ENCODE measurements at places on chromosomes 11 and 22.

DNA sequence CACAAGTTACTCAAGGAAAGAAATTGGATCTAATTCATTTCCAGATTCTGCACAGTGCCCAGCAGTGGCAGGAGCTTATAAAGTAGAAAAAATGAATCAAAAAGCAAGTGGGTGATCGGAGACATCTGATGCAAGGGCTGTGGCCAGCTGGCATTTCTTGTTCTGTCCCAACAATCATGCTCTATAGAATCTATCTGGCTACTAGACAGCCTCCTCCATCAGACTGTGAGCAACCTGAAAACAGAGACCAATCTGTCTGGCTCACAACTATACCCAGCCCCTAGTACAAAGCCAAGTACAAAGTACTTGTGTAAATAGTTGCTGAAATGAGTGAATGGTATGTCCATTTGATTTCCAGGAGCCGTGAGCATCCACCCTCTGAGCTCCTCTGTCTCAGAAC, 11.4 kb downstream of the USH1C start:
- DNase-seq, result no peak

- DNase-seq, result no peak
Measured at GRCh38 chr11:128336203-128336602, 251.2 kb downstream of the ETS1 start.

- no peak for DNase-seq
Measured at GRCh38 chr11:128405714-128406662, 181.4 kb downstream of the ETS1 start.

GRCh38 chr11:69166218-69167115, 10.7 kb downstream of the SMIM38 start:
- DNase-seq, result no peak

DNA sequence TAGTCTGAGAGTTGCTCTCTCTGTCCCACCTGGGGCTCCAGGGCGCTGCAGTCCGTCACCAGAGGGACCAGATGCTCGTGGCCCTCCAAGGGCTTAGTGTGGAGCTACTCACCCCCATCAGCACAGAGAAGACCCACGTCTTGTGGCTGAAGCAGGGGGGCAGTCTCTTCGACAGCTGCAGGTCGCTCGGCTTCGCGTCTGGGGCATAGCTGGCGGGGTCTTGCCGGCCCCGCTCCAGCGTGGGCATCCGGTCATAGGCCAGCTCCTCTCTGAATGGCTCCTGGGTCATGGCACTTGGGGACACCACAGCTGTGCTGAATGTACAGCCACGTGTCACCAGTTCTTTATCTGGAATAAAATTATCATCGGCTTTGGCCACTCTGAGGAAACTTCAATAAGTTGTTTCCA, 608 bp downstream of the MLC1 start:
- no peak for DNase-seq

DNA sequence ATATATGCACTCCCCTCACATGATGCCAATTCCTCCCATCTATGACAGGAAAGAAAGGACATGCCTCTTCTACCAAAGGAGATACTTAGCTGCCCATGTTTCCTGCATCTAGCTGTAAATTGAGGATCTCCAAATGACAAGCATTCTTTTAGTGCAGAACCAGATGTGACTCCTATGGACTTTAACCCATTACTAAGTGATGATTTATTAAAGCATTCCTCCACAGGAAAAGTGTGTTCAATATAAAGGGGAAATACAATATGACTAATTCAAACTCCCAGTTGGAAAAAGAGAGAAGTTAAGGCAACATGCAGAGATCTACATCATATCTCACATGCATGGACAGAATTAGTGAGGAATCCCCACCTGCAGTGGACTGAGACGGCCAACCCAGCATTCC, 221.3 kb downstream of the FAM76B start:
- no peak for DNase-seq

DNA sequence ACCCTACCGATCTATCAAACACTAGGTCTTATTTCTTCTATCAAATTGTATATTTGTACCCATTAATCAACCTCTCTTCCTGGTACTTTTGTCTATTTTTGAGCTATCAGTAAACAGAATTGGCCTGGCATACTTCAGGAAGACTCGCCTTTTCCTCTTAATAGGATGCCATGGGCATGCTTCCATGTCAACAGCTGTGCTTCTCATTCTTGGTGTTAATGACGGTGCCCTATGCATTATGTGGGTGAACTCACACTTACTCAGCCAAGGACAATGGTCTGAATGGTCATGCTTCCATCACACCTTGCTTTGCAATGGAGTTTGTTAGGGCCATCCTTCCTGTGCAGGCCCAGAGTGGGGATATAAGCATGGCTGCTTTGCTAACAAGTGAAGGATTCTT, 521.8 kb downstream of the MIAT start:
- DNase-seq, result no peak

DNA sequence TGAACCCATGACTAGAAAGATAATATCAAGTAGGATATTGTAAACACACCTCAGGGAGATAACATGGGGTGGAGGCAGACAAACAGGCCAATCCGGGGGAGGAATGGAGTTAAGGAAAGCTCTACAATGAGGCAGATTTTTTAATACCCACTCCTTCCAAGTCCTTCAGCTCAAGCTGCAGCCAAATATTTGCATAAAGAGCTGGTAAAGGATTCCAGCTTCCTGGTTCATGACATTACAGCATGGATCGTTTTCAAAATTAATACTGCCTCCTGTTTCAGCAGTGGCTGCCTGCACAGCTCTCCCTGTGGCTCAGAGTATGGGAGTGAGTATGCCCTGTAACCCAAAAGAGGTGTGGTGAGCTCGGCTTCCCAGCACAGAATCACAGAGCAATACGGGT, 5.1 kb downstream of the POU2AF3 start:
- DNase-seq, result no peak

- no peak for DNase-seq
Measured at GRCh38 chr11:34303028-34303570, 54.7 kb downstream of the ABTB2 start.

DNA sequence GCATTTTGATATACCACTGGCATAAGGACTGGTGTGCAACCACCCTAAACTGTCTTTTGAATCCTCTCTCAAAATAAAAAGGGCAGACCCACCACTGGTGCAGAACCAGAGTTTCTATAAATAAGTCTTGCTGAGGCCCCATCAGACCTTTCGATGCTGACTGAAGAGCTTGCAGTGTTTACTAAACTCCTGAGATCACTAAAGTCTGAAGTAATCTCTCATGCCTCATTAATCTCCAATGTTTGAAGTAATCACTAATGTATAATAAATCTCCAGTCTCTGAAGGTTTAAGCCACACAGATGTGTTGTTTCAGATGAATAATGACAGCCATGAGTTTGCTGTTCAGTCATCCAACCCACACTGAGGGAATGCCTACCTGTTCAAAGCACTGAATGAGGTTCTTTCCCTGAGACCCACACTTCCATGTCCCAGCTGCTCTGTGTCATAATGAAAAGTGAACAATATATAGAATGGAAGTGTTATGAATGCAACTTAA, 50.6 kb upstream of the DEUP1 start:
- DNase-seq, result no peak

DNA sequence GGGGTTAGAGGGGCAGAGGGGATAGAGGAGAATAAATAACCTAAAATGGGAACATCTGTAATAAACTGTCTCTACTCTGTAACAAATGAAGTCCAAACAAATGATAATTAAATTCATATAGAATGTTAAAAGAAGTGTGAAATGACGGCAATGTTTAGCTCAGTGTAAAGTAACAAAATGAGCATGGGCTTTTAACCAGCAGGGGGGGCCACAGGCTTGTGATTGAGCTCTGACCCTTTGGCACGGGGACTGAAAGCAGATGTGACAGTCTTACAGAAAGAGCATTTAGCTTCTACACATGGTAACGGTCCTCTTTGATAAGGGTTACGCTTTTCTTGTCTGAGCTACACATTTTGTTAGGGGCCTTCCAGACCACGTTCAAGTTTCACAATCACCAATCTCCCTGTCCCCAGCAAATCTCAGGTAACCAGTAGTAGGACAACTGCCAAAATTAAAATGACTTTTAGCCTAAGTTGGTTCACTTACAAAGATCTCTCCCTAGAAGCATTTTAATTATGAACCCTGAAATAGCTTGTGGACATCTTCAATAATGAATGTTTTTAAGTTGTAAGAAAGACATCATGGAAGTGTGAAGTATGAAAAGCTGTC, 262.5 kb downstream of the DCDC1 start:
- no peak for DNase-seq

- no peak for DNase-seq
Measured at GRCh38 chr11:65661599-65662246, 993 bp downstream of the RELA start.

- no peak for DNase-seq
Measured at GRCh38 chr11:129724866-129725265, 90.8 kb upstream of the TMEM45B start.

DNA sequence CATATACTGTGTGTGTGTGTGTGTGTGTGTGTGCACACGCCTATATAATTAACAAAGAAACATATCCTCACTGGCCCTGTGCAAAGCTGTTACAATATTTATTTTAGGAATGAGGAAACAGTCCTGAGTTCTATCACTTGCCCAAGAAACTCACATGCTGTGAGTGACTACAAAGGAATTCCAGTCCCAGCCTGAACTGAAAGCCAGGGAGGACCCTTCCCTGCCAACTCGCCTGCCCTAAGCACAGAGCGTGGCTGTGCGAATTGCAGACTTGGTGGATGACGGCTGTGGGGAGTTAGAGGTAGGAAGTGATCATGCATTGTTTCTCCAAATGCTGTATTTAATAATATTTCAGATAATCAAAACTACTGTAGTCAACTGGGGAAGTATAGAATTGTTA, 26.4 kb upstream of the CD5 start:
- DNase-seq, result no peak

- peak; percentile 60 for DNase-seq
Measured at GRCh38 chr22:50016988-50017700, 4.6 kb upstream of the IL17REL start.

DNA sequence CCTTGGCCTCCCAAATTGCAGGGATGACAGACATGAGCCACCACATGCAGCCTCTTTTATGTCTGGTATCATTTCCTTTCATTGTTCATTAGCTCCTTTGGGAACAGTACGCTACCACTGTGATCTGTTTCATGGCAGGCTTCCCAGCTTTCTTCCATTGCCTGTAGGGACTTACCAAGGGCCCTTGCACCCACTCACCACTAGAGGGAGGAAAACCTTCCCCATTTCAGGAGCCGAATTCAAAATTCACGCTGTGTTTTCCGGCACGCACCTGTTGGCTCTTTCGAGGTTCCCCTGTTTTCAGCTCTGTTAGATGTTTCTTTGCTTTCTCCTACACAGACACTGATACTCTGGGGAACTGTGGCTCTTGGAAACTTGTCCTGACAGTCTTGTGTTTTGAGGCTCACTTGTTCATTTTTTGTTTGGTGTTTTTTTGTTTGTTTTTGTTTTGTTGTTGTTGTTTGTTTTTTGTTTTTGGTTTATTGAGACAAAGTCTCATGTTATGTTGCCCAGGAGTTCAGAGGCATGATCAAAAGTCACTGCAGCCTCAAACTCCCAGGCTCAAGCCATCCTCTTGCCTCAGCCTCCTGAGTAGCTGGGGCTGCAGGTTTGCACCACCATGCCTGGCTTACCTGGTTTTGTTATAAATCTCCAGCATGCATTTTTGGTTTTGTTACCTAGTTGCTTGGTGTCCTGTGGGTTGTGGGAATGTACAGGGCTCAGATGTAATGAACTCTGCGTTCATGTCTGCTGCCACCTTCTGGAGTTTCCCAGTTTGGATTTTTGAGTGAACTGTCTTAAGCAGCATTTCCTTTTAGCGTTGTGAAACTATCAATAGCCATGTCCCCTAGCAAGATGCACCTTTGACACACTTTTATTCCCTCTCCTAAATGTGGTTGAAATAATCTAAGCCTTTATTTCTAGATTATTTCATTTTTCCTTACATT, 2.3 kb downstream of the KRTAP5-11 start:
- no peak for DNase-seq
